Stromal cell of bone marrow (primary cell): ENCODE measurements at places on chromosomes 6 and 20.

DNA sequence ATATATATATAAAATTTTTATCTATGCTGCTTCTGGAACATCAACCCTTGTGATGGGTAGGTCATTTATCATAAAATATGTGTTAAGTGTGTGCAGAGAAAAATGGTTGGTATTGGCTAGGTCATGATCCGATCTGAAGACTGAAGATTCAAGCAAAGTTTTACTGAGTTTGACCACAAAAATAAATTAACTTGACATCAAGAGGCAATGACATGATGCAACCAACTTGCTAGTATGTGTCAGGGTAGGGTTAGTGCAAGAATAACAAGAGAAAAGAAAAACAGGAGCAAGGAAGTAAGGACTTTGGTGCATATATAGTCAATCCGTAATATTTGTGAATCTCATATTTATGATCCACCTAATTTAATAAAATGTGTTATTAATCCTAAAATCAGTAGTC is 1202.0 kb upstream of the ADGRB3 start:
- no peak for DNase-seq

DNA sequence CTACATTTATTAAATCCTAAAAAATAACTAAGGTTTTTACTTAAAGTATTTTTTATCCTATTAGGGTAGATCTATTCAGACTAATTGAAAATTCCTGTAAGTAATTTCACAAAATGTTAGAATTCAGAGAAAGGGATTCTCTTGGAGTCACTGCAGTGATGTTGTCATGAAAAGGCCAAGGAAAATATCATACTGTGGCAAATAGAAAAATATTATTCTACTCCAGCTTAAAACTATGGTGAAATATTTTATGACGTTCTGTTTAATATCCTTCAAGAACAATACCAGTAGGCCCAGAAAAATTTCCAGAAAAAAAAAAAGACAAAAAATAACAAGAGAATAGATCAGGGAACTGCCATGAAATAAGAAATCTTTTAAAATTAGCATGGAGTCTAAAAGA is 73.6 kb downstream of the FILIP1 start:
- DNase-seq: no peak

- DNase-seq: no peak
Measured at GRCh38 chr6:163019926-163020325, 292.2 kb downstream of the PACRG start.

GRCh38 chr20:17024513-17025119 is 202.2 kb upstream of the PCSK2 start:
- no peak for DNase-seq

GRCh38 chr6:56772737-56773184 is 130.1 kb upstream of the DST start:
- DNase-seq: peak; percentile 56

DNA sequence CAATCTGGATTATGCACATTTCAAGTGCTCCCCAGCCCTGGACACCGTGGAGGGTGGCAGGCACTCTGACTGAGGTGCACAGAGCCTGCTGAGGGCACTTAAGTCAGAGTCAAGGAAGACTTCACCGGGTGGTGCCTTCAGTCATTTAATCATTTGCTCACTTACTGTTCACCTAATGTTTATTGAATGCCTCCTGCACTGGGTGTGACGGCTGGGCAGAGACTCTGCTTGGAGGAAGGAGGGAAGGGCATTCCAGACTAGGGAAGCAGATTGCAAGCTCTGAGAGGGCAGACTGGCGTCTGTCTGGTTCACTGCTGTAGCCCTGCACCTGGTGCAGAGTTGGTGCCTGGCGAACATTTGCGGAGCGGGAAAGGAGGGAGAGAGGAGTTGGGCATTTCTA is 54.2 kb upstream of the FAM83D start:
- no peak for DNase-seq

DNA sequence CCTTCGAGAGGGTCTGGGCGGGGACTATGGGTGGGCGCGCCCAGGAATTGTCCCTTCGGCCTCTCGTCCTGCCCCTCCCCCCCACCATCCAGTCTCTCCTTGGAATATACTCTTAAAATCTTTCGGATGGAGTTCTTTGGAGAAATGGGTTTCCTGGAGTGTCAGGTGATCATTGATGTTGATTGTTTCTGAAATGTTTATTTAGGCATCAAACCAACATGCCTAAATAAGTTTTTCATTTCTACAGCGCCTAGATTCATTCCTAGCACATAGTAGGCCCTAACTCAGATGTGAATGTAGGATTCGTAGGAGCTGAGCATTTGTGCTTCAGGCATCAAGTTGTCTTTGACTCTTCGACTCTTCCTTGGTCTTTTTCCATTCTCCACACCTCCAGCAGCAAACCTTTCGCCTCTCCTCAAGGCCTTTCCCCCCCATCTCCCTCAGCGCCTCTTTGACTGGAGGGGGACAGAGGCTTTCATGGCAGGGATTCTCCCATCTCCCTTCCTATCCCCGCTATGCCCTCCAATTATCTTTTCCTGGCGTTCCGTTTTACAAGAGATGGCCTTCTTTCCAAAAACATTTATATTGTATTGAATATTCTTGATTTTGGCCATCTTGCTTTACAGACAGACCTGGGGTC is 610 bp downstream of the CASP8AP2 start:
- no peak for DNase-seq

- DNase-seq: no peak
Measured at GRCh38 chr6:6655805-6656251, 67.3 kb downstream of the LY86 start.

- DNase-seq: no peak
Measured at GRCh38 chr6:131756039-131756438, 45.2 kb upstream of the CTAGE9 start.
